HFF-Myc (cell line): ENCODE measurements at places on chromosomes 1 and 21.

- no peak for DNase-seq
Observed at GRCh38 chr1:162215902-162216301, 146.4 kb downstream of the NOS1AP start.

- DNase-seq = no peak
Observed at GRCh38 chr1:48200166-48200900, 22.2 kb upstream of the SLC5A9 start.

DNA sequence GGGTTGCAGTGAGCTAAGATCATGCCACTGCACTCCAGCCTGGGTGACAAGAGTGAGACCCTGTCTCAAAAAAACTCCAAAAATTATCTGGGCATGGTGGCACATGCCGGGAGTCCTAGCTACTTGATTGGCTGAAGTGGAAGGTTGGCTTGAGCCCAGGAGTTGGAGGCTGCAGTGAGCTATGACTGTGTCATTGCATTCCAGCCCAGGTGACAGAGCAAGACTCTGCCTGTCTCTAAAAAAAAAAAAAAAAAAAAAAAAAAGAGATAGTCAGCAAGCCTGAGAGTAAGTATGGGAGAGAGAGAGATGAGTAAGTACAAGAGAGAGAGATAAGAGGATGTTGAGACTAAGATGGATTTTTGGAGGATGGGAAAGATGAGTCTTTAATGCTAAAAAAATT, 180.8 kb upstream of the CACYBP start:
- DNase-seq = no peak

GRCh38 chr1:201608635-201609395, 69.9 kb downstream of the NAV1 start:
- no peak for DNase-seq

- no peak for DNase-seq
Observed at GRCh38 chr1:244173769-244174168, 122.7 kb downstream of the ZBTB18 start.
